Vagina (tissue), 2 donors: ENCODE measurements at places on chromosomes 7 and 10.

DNA sequence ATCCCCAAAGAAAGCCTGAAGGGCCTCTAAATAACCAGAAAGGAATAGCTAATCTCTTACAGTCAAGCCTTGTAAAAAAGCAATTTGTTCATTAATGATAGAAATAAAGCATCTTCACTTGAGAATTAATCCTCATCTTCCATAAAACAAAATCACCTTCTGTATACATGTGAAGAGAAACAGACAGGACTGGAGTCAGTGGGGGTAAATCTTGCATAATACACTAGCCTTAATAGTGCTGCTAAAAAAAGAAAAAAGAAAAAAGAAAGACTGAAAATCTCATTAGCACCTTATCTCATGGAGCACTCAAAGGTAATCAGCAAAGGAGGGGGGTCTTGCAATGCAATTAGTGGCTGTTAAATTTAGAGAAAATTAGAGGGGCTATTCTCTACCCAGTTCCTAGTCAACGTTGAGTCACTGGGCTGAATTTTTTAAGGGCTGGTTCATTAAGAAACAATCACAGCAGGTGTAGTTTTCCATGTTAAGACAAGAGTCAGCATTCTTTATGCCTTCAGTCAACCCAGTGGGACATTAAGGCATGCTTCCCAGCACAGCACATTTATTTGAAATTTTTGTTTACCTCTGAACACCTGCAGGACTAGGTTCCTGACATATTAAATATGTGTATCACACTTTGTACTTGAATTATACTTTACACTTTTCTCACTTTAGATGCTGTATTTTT, 1455.7 kb upstream of the CELF2 start:
- DNase-seq: no peak

GRCh38 chr10:10364902-10365301, 652.8 kb upstream of the CELF2 start:
- no peak for DNase-seq

DNA sequence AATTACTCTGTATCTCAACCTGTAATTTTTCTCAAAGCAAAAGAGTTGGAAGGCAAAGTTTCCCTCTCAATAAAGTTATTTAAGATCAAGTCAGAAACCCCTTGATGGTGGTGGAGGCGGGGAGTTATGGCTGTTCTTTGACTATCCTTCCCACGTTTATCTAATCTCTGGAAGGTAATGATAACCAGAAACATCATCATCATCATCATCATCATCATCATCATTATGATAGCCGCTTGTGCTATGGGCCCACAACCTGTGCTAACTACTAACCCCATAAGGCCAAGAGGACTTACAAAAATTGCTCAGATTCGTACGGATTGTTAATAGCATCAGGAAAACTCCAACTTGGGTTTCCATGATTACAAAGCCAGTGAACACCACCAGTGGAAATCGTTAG, 502.3 kb downstream of the SH2D4B start:
- DNase-seq: no peak

- no peak for DNase-seq
These were observed 4.9 kb upstream of the DNTT start for GRCh38 chr10:96299383-96299782.

- no peak for DNase-seq
These were observed 101.0 kb upstream of the KCNMA1 start for GRCh38 chr10:77738496-77739158.

- DNase-seq: no peak
These were observed 69.5 kb downstream of the ELFN1 start for GRCh38 chr7:1739593-1739992.

GRCh38 chr10:36676321-36676720, 449.1 kb upstream of the ANKRD30A start:
- no peak for DNase-seq

DNA sequence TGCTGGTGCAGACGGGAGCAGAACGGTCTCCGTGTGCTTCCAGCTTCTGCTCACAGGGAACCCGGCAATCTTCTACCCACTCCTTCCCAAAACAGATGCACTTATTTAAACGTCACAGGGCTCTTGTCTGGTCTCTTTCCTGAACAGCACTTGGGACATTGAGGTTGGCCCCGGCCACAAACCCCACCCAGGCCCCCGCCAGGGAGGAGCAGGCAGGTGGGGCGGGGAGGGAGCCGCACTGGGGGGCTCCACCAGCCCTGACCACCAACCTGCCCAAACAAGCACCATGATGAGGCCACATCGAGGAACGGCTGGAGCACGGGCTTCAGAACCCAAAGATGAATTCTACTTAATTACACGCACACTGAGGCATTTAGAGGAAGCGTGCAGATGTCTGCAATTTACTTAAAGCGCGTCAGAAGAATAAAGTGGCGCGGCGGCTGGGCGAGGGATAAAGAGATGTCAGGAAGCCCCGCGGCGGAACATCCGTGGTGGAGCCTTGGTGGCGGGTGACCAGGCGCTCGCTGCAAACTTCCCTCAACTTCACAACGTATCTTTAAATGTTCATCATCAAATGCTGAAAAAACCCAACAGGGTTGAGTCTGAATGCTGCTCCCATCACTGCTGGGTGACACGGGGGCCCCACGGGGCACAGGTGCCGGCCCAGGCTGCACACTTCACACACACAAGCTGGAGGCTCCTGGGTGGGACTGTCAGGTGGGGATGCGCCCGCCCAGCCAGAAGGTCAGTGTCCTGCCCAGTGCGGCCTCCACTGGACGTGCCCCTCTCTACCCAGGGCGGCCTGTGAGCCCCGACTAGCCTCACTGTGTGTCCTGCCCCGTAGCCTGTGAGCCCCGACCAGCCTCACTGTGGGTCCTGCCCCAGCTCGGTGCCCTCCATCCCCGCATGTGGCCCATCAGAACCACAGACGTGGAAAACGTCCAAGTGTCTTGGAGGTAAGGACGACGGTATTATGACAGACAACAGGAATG, 279.2 kb downstream of the MAD1L1 start:
- DNase-seq: no peak

DNA sequence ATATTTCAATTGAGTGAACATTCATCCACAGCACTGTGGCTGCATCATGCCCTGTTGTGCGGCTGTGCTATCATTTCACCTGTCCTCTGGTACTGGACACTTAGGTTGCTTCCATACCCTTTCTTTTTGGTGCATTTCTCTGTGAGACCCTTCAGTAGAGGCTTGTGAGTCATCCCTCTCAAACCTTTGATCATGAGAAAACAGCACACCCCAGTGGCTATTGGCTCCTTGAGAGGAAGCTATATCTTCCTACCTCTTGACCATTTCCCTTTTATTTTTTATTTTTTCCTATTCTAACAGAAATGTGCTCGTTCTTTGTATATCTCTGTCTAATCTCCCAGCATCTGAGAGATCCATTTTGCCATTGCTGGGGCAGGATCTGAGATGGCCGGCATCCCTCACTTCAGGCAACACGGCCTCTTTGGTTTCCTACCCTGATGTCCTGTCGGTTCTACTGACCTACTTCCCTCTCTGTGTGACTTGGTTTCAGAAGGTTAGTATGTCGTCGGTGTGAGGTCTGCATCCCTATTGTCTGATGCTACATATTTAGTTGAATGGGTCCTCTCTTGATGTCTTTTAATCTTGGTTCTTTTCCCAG, 23.8 kb upstream of the PIK3AP1 start:
- DNase-seq: no peak

DNA sequence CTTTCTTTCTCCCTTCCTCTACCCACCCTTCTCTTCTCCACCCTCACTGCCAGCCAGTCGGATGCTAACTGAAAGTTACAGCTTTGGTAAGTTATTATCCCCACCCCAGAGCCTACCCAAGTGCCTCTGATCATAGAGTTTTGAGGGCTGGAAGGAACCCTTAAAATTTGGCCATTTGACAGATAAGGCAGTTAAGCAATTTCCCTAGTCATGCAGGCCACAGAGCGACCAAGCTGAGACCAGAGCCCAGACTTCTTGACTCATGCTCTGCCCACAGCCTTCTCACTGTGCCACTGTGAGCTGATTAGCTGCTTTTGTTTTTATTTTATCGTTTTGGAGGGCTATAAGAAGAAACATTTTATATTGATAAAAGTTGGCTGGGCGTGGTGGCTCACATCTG, 17.2 kb downstream of the SAP25 start:
- no peak for DNase-seq

DNA sequence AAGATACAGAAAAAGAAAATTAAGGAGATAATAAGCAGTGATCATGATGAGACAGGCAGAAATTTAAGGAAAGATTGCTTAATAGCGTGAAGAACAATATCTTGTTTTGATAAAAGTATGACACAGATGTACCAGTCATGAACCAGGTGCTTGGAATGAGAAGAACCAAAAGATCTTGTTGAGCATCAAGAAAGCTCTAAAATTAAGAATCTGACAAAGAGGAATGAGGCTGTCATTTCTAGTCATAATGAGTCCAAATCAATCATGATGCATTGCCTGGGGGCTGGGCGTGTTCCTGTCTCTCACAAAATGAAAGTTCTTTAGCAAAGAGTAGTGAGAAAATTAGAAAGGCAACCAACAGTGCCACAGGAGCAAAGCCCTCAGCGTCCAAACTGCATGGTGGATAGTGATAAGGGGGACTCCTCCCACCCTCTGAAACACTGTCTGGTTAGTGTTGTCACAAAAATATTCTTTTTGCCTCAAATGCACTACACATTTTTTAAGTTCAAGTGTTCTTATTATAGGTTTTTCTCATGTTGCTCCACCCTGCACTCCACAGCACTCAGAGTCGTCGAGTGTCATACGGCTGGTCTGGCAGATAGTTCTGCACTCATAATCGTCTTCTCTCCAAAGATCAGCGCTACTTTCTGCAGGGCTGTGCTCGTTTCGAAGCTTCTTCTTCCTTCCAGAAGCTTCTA, 439.6 kb downstream of the TNS3 start:
- DNase-seq: no peak

DNA sequence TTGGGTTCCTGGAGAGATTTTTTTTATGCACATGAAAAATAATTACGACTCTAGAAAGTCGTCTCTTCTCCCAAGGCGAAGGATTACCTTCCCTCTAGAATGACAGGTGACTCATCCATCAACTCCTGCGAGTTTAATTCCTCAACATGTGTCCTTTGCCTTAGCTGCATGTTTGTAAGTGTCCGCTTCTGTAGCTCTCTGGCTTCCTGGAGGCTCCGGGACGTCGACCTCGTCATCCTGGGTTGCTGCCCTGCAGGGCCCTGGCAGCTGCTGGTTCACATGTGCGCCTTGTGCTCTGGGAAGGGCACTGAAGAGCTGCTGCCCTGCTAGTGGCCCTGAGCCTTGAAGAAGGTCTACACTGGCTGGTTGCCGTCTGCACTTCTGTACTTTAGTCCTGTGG, 210.2 kb downstream of the MLLT10 start:
- DNase-seq: no peak

DNA sequence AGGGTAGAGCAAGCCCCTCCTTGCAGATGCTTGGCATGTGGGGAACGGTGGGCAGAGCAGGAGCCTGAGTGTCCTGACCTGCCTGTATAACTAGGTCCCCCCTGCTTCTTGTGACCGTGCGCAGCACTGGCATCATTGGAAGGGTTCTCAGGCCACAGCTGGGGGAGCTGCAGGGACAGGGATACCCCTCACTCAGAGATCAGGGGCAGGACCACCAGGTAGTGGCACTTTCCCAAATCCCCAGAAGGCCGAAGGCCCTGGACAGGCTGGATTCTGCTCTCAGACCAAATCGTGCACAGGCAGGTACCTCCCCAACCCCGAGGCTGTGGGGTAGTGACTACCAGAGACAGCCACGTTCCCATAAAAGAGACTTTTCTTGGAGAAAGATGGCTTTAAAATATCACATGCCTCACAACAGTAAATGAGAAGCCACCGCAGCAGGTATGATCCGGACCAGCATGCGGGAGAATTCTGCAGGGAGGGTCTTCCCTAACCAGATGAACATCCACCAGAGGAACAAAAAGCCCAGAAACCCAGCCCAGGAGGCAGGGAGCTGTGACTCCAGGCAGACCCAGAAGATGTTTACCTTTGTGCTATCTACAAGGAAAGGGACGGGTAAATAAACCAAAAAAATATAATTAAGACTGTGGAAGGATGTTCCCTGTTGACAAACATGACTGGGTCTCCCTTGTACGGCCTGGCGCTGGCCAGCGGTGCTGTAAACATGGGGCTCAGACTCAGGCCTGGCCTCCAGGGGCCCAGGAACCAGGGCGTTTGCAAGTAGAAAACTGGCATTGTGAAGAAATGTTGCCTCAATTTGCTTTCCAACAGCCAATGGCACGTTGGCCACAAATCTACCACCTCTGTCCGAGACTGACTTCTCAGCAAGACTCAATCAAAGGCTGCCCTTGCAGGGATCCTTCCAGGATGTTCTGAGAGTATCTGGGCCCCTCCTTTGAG, 180.0 kb downstream of the TNS3 start:
- no peak for DNase-seq

DNA sequence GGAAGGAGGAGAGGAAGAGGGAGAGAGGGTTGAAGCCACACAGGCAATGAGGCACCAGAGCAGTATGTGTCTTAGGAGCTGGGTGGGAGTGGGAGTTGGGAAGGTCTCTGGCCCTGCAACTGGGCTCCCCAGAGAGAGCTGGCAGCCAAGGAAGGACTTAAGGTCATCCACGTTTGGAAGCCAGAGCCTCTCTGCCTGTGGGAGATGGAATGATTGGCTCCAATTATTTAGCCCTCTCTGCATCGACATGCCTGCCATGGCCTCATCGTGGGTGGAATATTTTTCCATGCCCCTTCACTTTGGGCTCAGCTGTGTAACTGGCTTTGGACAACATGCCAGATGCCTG, 478.5 kb downstream of the RPS24 start:
- DNase-seq: peak; percentile 37

GRCh38 chr10:131677671-131678070, 223.1 kb upstream of the PPP2R2D start:
- no peak for DNase-seq

DNA sequence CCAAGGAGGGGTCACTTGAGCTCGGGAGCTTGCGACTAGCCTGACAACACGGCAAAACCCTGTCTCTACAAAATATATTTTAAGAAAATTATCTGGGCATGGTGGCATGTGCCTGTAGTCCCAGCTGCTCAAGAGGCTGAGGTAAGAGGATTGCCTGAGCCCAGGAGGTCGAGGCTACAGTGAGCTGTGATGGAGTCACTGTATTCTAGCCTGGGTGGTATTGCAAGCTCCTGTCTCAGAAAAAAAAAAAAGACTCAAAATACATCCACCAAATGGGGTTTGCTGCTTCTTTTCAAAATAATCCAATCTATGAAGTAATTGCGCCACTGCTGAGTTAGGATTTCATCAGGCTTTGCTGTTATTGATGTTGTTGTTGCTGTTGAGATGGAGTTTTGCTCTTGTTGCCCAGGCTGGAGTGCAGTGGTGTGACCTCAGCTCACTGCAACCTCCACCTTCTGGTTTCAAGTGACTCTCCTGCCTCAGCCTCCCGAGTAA, 11.1 kb upstream of the VIM start:
- DNase-seq: no peak

- DNase-seq: no peak
These were observed 93.9 kb downstream of the FAM53B start for GRCh38 chr10:124650263-124650662.

- no peak for DNase-seq
These were observed 34.2 kb downstream of the CHST12 start for GRCh38 chr7:2437537-2438148.

GRCh38 chr10:103545771-103546281, 52.3 kb downstream of the NEURL1 start:
- peak; percentile 67 for DNase-seq

GRCh38 chr10:75293446-75293820, 57.7 kb upstream of the COMTD1 start:
- DNase-seq: no peak

GRCh38 chr7:22713463-22713862, 13.5 kb upstream of the IL6 start:
- DNase-seq: no peak
